ENCODE measurements at places on chromosomes 4 and X.

- no peak for DNase-seq
These were observed at the start of gene CRLF2 for GRCh38 chrX:1212532-1212931. Gene CRLF2 (minus strand): TSS chrX:1212649. CDS start chrX:1212634, 15 bp downstream.

DNA sequence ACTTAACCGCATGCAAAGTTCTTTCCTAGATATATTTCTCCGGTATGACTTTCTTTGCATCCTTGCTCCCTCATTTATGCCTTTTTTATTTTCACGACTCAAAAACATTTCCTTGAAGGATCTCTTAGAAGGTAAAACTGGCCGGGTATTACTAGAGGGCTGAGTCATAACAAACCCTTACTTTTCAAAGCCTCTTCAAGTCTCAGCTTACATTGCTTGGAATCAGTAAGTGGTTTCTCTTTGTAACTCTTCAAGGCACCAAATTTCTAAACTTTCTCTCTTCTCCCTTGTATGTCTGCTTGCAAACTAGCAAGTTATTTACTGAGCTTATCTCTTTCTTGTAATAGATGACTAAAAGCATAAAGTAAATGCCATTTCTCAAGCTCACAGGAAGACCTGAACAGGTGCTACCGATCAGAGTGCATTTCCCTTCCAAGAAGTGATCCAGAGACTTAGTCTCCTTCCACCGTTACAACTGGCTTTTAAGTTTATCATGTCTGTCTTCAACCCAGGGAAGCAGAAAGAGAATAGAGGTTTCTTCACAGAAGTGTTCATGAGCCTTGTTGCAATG, 75.5 kb downstream of the ANXA10 start:
- DNase-seq, result no peak

GRCh38 chr4:77593993-77594392, 11.6 kb upstream of the CXCL13 start:
- no peak for DNase-seq

DNA sequence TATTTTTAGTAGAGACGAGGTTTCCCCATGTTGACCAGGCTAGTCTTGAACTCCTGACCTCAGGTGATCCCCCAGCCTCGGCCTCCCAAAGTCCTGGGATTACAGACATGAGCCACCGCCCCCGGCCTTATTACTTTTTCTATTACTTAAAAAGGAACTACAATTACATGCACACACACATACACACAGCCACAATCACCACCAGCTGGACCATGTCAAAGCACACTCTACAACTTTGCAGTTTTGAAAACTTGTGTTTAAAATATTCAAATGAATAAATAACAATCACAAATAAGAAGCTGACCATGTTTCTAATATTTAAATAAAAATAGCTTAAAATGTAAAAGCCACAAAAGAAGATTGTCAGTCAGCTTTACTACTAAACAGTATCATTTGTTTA, 23.4 kb downstream of the SLC10A7 start:
- no peak for DNase-seq

DNA sequence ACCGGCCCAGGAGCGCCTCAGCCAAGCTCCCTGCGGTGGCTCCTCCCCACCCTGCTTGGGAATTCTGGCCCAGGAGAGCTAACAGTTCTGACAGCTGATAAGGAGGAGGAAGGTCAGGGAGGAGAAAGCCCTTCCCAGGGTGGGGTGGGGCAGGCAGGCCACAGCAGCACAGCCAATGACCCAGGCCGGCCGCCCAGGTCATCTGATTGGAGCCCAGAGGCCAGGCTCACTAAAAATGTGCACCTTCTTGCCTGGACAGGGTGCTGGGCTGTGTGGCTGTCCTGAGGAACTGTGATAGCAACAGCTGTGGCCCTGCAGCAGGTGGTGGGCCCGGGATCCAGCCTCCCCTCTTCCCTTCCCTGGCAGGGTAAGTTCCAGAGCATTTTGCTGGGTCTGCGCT, 17.2 kb upstream of the SH3TC1 start:
- DNase-seq, result no peak

- no peak for DNase-seq
These were observed 264.5 kb downstream of the RCHY1 start for GRCh38 chr4:75249739-75250138.

DNA sequence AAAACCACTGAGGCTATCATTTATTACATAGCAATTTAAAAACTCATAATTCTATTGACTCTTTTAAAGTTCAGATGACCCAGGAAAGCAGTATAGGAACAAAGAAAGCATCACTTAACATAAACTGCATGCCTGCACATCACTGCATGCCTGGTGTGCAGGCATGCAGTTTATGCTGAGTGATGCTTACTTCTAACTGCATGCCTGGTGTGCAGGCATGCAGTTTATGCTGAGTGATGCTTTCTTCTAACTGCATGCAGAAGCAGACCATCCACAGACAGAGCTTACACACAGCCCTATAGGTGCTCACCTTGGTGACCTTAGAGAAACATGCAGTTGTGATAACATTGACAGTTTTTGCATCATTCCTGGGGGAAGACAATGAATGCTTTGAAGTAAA, 17.0 kb downstream of the SDAD1 start:
- no peak for DNase-seq

DNA sequence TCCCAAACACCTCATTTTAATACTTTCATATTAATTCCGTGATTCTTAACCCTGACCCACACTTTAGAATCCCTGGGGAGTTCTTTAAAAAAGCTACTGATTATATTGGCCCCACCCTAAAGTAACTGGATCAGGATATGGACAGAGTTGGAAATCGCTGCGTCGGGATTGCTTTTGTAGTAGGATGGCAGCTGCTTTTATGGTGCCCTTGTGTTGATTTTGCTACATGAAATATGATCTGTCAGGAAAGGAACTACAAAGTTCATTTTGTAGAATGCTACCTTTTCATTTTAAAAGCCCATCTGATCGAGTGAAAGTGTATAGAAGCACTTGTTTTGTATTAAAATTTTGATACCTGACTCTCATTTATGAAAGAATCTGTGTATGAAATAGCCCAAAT, 43.6 kb downstream of the TMEM131L start:
- no peak for DNase-seq

DNA sequence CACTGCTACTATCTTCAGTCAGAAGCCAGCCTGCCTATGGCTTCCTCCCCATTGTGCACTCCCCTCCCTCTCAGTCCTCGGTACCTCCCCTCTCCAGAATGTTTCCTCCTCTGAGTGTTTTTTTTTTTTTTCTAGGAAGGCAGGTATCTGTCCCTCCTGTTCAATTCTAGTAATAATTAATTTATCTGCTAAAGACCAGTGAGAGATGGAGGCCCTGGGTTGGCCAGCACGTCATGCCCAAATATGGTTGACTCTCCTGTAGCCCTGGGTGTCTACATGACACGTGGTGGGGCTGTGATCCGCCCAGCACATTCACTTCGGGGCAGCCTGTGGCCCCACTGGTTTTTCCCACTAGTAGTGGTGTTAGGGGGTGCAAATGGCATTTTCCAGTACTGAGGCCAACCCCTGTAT, 1.8 kb downstream of the FLNA start:
- no peak for DNase-seq

DNA sequence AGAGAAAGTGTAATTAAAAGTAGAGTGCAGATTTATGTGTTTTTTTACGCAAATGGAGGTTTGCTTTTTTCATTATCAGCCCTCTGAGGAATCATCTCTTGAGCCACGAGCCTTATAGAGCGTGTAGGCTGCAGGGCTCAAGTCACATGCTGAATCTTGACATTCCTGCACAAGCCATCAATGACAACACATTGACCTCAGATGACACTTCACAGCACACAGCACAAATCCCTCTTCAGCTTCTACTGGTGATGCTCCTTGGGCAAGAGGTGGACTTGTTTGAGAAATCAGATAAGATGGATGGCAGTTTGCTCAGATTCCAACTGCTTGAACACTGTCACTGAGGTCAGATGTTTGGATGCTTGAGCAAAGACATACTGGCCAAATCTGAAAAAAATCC, 250.6 kb downstream of the SNCA start:
- DNase-seq, result no peak

- no peak for DNase-seq
These were observed 3.9 kb upstream of the HAUS7 start for GRCh38 chrX:153474266-153474665.

DNA sequence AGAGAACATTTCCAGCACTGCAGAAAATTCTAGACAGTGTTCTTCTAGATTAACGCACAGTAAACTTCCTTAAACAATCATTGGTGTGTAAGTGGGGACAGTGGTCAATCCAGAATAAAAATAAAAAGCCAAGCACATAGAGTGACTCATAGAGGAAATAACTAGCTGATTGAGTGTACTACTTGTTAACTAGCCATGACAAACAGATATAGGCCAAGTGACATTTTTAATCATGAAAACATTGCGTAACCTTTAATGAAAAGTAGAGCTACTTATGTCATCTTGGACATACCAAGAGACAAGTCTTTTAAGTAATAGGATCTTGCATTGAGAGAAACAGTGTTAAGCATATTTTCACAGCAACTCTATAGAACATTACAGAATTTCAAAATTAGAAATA, 233.9 kb upstream of the MAB21L2 start:
- DNase-seq, result no peak

GRCh38 chr4:123235431-123235830, 161.2 kb upstream of the SPRY1 start:
- no peak for DNase-seq

- DNase-seq, result no peak
These were observed 153.5 kb upstream of the PJA1 start for GRCh38 chrX:69318651-69319340.

- no peak for DNase-seq
These were observed 728.7 kb upstream of the SLIT2 start for GRCh38 chr4:19522966-19523365.

DNA sequence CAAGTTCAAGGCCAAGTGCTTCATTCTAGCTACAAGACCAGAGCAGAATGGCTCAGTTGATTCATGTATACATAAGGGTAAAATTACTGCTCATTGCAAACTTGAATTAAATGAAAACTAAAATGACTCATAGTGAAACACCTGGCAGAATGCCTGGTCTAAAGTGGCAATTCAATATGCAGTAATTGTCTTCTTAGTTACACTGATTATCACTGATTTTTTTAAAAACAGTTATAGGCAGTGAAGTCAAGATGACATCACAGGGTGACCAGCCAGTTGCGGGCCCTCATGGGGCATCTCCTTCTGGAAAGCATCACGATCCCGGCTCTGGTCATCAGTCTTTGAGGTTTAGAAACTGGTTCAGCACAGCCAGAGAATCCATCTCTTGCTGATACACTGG, 154.2 kb downstream of the RAB28 start:
- no peak for DNase-seq

DNA sequence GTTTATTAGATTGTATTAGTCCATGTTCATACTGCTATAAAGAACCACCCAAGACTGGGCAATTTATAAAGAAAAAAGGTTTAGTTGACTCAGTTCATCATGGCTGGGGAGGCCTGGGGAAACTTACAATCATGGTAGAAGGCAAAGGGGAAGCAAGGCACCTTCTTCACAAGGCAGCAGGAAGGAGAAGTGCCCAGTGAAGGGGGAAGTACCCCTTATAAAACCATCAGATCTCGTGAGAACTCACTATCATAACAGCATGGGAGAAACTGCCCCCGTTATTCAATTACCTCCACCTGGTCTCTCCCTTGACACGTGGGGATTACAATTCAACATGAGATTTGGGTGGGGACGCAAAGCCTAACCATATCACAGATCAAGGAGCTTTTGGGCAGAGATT, 8.1 kb upstream of the HSD17B13 start:
- no peak for DNase-seq

GRCh38 chr4:38681281-38681991, 17.4 kb downstream of the KLF3 start:
- DNase-seq, result no peak

DNA sequence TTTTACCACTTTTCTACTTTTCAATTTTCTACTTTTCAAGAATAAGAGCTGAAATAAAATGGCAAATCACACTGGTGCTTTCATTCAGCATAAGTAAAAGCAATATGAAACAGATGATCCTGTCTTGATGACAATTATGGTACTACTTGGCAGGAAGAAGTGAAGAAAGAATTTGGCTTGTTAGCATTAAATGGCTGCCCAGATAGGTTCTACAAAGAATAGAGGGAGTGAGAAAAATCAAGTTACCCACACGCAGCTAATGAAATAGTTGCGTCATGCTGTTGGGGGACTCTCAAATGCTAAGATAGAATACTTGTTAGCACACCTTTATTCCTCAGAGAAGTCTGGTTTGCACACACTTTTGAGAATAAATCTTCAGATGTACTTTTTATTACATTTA, 12.5 kb upstream of the LCORL start:
- no peak for DNase-seq

GRCh38 chr4:153205757-153206156, 1.5 kb downstream of the TRIM2 start:
- peak; percentile 77 for DNase-seq

GRCh38 chr4:123603165-123603564, 206.6 kb downstream of the SPRY1 start:
- DNase-seq, result no peak

DNA sequence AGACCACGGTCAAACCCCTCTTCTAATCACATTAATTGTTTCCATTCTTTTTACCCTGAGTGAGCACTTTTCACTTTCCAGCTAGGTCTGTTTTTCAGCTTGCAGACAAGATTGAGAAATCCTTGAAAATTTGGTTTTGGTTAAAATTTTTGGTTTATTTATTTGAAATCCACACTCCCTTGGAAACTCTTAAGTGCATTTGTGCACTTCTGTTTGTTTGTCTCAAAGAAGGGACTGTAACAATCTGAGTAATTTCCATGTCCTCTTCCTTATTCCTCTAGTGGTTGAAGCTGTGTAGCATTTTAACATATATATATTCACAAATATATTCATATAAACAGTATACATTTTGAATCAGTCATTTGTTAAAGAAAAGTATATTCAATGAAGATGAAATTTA, 333.3 kb downstream of the ANK2 start:
- DNase-seq, result no peak

DNA sequence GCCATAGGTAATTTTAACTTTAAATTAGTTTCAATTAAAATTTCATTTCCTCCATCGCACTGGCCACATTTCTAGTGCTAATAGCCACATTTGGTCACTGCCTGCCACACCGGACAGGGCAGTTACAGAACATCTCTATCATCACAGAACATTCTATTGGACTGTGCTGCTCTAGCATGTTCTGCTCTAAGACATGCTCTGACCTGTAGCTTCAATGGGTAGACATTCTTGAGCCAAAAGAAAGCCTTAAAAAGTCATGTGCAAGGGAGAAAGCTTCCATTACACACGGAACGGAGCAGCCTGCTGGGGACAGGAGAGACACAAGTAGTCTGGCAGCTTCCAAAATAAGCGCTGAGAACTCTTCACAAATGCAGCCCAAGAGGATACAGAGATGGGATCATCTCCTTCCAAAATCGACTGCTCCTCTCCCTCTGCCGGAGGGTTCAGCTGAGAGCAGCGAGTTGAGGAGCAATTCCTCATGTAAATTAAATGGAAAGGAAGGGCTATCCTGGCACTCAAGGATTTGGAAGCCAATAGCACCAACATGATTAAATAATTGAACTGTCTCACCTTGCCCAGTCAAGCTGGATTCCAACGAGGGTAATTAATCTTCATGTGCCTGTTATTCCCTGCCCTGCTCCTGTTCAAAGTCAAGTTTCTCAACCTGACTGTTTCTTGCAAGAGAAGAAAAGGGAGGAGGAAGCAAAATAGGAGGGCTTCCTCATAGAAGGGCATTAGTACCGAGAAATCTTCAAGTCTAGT, 336.4 kb upstream of the NOCT start:
- DNase-seq, result no peak

GRCh38 chrX:134032441-134032840, 47.0 kb upstream of the GPC3 start:
- no peak for DNase-seq

GRCh38 chr4:55838356-55838755, 15.1 kb upstream of the EXOC1 start:
- DNase-seq, result no peak

GRCh38 chr4:146342600-146343192, 128.4 kb downstream of the REELD1 start:
- peak; percentile 47 for DNase-seq

All from NCI-H526 treated with DMSO at 0.1 percent for 48 hours (cell line).